ENCODE measurements at places on chromosomes 16 and 17.

DNA sequence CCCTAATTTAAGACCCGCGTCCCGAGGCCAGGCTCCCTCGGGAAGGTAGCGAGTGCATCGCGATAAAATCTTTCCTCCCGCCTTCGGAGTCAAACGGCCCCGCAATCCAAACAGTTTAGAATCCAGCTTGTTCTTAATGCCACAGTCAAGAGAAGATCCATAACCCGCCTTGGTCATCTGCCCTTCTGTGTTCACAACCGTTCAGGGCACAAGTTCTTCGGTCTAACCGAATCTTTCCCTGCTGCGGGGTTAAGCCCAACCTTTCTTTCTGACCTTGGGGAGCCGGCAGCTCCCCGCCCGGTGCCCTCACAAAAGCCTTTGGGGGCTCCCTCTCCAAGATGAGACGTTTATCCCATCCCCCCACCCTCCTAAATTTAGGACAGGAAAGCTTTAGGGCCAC, 30.3 kb downstream of the CPSF4L start:
- no peak for DNase-seq

DNA sequence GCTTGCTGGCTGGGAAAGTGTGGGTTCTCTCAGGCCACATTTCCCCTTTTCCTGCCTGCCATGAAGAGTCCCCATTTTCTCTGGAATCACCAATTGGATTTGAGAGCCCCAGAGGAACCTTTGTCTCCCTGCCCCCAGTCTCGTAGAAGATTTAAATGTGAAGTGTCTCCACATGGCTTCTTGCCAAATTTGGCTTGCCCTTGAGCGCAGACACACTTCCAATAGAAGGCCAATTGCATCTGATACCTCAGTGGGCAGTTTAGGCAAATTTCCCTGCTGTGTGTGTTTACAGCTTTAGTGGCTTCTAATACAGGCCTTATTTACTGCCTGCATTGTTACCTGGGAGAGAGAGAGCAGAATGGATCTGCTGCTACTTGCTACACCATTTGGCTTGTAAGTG, 29.7 kb downstream of the CDK5R1 start:
- DNase-seq: no peak

- DNase-seq: no peak
Measured at GRCh38 chr16:55628306-55628968, 27.4 kb upstream of the SLC6A2 start.

GRCh38 chr16:23539984-23540816, 16.9 kb downstream of the EARS2 start:
- no peak for DNase-seq

- DNase-seq: no peak
Measured at GRCh38 chr16:28058839-28059589, 4.5 kb downstream of the GSG1L start.

DNA sequence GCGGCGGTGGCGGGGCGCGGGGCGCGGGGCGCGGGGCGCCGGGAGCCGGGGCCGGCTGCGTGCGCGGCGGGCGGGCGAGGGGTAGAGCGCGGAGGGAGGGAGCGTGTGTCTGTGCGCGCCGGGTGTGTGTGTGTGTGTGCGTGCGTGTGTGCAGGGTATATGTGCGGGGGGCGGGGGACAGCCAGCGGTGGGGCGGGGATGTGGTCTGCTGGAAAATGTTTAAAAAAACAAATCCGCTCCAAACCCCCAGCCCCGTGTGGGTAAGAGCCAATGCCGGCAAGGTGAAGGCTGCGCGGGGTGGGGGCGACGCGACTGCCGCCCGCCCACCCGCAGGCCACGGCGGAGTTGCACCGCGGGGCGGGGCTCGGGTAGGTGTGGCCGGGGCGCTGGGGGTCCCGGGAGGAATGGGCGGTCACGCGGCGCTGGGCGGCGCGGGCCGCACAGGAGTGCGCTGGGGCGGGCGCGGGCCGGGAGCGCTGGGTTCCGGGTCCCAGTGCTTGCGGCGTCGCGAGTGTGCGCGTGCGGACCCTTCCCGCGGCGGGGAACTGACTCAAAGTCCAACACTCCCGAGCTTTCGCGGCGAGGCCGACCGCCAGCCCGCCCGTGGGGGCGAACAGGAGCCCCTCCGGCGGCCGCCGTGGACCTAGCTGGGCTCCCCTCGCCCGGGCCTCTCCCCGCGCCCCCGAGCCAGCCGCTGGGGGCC, at the start of gene CYGB:
CYGB (minus strand) TSS at position 132 of the 703 bp plus-strand sequence. CDS start 167 bp downstream, outside the sequence.
- no peak for DNase-seq

GRCh38 chr16:53732296-53732929, 28.5 kb downstream of the FTO start:
- no peak for DNase-seq

DNA sequence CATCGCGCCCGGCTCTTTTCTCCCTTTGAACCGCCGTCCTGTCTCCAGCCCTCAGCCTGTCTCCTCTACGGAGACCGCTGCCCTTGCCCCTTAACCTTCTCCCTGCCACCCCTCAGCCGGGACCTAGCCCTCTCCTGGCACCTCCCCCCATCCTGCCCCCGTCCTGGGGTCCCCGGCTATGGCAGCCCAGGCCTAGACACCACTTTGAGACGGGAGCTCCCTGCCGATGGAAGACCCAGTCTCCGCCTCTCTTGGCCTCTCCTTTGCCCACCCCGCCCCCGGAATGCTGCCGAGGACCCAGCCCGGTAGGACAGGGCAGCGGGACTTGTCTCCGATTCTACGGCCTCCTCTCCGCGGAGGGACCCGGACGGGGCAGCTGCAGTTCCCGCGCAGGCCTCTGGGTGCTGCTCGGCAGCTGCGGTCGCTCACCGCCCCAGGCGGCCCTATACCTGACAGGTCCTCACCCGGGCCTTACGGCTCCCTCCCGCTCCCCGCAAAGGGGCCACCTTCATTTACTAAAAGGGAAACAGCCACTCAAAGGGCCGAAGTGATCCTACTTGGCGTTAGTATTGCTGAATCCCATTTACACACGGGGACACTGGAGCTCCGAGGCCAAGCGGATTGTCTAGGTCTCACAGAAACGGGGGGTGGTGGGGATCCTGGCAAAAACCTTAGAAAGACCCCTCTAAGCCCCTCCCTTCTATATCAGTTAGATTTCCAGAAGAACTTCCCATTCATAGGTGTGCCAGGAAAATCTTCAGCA, 32.6 kb upstream of the TAC4 start:
- DNase-seq: peak; percentile 64

DNA sequence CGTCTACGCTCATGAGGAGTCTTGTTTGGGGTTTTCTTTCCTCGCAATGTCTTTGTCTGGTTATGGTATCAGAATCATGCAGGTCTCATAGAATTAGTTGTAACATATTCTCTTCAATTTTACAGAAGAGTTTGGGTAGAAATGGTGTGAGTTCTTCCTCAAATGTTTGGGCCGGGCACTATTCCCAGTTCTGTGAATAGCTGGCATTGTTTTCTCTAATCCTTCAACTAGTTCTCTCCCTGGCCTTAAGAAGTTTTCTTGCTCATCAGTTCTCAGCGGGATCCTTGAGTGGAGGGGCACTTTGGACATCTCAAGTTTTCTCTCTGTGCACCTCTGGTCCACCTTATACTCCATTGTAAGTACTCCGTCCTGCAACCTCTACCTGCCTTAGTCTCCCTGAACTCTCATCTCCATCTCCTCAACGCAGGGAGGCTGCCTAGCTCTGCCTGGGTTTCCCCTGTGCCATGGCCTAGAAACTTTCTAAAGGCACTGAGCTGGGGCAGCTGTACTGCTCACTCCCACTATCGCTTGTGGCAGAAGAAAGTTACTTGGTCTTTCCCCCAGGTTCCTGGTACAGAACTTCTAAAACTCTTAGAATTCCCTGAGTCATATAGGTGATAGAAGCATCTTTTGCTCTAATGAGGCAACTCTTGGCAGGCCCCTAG, 16.9 kb downstream of the NSMCE1 start:
- DNase-seq: no peak

DNA sequence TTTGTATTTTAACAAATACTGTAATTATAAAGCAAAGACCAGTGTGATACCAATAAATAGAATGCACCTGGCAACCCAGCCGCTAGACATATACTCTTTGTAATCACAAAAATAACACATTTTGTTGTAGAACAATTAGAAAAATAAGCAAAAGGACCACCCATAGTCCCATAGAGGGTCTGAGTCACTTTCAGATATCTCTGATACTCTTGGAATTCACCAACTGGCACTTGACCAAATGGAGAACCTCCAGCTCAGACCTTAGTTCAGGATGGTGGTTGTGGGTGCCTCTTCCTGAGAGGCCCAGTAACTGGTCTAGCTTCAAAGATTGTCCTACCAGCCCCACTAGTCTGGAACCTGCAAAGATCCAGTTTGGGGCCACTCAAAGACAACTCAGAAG, 789 bp upstream of the TERF2 start:
- no peak for DNase-seq

DNA sequence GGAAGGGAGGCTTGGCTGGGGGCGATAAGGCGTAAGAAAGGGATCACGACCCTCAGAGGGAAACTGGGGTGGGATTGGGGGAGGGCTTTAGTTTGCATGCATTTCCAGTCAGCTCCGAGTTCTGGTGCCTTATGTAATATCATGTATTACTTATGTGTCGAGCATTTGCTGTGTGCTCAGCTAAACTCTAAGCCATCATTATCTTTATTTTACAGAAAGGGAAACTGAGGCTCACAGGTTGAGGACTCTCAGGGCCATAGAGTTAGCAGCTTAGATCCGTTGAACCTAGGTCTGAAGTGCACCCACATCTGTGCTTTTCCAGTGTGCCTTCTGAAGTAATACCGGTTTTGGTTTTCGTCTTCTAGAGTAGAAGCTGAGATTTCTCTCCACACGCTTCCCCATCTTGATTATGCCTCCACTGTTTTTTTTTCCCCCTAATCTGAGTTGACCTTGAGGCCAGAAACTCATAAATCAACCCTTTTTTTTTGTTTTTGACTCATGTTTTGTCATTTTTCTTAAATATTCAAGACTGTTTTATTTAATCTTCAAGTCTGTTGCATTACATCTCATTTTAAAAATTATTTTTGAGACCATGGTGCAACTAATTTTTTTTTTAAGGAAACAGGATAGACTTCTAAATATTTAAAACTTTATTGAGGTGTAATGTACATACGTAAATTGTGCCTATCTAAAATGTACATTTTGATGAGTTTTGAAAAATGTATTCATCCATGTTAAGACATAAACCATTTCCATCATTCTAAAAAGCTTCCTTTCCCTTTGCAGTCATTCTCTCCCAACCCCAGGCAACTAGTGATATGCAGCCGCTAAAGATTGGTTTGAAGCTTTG, 741 bp downstream of the CYB5B start:
- DNase-seq: no peak

- DNase-seq: no peak
Measured at GRCh38 chr16:79061181-79061580, 539.4 kb downstream of the MAF start.

- DNase-seq: no peak
Measured at GRCh38 chr17:18933102-18934058, 18.6 kb upstream of the SLC5A10 start.

DNA sequence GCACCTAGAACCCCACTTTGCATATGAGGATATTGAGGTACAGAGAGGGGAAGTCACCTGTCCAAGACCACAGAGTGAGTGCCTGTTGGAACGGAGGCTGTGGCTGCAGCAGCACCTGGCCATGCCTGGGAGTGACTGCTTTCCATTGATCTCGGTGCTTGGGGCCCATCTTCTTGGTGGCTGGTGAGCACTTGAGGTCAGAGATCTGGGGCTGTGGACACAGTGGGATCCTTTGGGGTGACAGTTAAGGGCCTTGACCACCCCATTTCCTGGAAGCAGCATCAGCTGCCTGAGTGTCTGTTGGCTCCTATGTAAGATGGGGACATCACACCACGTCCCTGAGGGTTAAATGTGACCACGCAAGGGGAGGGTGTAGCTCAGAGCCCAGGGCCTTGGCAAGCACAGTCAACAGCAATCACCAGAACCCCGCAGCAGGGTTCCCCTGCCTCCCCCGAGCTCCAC, 111.7 kb downstream of the IRF8 start:
- DNase-seq: no peak

DNA sequence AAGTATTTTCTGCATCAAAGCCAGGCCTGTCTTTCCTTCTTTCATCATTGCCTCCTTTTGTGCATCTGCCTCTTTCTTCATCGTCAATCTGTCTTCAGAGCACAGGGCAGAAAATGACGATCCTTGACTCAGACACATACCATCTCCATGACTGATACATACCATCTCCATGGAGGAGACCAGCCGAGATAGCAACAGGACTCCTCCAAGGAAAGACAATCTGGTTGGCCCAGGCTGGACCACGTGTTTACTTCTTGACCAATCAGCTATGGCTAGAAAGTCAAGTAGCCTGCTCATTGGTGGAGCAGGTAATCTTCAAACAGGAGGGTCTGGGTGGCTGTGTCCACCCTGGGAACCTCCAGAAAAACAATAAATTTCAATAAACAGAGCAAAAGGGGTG, 164.6 kb downstream of the CPPED1 start:
- no peak for DNase-seq

GRCh38 chr16:20838240-20838639, 31.9 kb downstream of the REXO5 start:
- no peak for DNase-seq

GRCh38 chr17:34414339-34414738, 51.3 kb upstream of the CCL1 start:
- DNase-seq: no peak

DNA sequence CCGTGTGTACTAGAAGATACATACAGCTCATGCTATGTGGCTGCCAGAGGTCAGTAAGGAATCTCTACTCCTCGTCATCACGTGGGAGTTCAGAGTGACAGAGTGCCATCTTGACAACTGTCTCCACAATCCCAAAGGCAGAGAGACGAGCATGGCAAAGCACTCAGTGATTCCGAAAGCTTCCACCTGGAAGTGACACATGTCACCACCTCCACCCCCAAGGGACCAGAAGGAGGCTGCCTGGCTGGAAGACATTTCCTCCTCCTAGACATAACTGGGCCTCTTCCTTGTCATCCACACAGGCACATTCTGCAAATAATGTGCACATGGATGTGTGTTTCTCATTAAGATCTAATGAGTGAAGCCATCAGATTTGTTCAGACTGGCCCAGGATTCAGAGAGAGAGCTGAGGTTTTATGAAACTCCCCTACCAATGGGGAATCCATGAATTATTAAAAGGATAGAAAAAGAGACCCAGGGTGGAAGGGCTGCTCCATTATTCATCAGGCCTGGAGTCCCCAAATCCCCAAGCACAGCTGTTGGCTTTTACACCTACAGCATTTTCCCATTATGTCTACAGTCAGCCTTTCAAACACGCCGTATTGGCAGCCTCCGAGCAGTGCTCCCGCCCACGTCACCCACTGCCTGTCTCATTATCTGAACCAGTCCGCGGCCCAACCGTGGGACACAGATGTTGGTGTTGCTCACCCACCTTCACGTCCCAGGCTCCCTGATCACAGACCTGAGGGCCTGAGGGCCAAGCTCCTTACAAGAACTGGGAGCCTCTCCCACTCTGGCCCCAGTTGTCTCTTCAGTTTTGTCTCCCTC, 3.3 kb upstream of the CACNG5 start:
- DNase-seq: no peak

DNA sequence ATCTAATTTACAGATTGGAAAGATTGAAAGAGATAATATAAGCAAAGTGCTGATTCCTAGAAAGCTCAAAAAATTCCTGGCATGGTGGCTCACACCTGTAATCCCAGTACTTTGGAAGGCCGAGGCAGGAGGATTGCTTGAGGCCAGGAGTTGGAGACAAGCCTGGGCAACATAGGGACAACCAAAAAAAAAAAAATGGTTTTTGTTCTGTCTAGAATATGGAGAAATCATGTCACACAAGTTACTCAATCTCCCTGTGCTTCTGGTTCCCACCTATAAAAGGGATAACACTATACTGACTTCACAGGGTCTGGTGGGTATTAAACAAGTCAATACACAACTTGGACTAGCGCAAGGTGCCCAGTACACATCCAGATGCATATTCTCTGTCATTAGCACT, 18.4 kb downstream of the ARHGAP17 start:
- no peak for DNase-seq
